ENCODE measurements at places on chromosomes 13 and 19.

DNA sequence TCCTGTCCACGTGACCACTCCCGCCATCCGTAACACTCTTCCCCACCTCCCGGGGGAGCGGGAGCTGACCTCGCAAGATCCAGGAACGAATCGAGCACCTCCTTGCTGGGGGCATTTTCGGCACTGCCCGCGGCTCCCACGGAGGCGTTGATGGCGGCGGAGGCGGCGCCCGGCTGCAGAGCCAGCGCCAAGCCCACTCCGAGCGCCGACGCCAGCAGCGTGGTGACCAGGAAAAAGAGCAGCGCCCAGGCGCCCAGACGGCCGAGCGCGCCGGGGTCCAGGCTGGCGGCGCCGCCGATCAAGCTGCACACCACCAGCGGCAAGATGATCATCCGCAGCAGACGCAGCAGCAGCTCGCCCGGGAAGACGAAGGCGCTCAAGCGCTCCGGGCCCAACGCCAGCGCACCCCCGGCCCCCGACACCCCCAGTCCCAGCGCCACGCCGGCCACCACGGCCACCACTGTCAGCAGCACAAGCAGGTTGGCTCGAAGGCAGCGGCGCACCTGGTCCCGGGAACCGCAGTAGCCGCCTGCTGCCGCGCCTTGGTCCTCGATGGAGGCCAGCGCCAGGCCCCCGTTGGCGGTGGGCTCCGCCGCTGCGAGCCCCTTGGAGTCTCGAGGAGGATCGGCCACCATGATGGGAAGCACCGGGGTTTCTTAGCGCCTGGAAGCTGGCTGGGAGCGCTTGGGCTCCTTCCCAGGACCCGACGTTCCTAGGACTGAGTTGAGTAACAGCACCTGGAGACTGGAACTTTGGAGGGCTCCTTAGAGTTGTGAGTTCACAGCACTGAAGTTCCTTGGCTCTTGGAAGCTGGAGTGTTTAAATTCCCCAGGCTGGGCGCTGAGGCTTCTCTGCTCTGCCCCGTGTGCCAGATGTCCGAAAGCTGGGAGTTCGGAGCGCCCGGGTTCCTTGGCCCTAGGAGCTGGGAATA, 798 bp downstream of the SLC1A5 start:
- DNase-seq = peak; percentile 40

- DNase-seq = no peak
These were observed 14.2 kb upstream of the LATS2 start for GRCh38 chr13:21075379-21076249.

GRCh38 chr13:38758277-38758676, 71.4 kb downstream of the FREM2 start:
- no peak for DNase-seq

DNA sequence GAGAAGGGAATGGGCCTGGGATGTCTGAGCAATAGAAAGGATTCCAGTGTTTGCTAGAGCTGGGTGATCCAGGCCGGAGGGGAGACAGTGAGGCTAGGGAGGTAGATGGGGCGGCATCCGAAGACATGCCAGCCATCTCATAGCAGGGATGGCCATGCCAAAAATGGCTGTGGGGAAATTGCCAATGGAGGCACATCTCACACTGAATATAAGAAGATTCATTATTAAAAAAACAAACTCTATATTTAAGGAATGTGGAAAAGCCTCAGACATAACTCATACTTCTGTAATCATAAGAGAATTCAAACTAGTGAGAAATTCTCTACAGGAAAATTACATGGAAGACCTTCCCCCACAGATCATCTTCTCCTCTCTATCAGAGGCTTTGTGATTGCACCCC, 289.2 kb downstream of the FGF9 start:
- no peak for DNase-seq

GRCh38 chr13:40932252-40932651, 86.9 kb downstream of the ELF1 start:
- no peak for DNase-seq

DNA sequence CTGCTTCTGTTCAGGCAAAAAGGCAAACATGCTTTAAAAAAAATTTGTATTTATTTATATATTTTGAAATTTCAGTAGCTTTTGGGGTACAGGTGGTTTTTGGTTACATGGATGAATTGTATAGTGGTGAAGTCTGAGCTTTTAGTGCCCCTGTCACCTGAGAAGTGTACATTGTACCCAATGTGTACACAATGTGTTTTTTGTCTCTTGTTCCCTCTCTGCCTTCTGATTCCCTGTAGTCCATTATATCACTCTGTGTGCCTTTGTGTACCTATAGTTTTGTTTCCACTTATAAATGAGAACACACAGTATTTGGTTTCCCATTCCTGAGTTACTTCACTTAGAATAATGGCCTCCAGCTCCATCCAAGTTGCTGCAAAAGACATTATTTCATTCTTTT, 77.4 kb downstream of the PDS5B start:
- DNase-seq = no peak

DNA sequence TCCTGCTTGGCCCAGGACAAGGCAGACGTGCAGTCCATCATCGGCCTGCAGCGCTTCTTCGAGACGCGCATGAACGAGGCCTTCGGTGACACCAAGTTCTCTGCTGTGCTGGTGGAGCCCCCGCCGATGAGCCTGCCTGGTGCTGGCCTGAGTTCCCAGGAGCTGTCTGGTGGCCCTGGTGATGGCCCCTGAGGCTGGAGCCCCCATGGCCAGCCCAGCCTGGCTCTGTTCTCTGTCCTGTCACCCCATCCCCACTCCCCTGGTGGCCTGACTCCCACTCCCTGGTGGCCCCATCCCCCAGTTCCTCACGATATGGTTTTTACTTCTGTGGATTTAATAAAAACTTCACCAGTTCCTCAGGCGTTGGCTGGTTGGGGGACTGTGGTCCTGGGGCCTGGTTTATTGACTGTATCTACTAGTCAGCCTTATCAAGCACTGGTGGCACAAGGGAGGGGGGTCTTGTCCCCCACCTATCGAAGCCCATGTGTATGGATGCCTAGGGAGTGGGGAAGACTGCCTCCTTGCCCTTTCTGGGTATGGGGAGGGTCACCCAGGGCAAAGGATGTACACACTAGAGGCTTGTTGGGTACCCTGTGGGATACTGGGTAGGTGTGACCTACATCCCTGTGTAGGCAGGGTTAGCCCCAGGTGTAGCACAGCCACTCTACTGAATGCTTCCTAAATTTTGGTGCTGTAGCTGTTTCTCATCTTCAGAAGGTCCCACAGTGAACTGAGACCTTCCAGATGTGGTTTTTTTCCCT, 4.4 kb downstream of the CHMP2A start:
- DNase-seq = no peak

DNA sequence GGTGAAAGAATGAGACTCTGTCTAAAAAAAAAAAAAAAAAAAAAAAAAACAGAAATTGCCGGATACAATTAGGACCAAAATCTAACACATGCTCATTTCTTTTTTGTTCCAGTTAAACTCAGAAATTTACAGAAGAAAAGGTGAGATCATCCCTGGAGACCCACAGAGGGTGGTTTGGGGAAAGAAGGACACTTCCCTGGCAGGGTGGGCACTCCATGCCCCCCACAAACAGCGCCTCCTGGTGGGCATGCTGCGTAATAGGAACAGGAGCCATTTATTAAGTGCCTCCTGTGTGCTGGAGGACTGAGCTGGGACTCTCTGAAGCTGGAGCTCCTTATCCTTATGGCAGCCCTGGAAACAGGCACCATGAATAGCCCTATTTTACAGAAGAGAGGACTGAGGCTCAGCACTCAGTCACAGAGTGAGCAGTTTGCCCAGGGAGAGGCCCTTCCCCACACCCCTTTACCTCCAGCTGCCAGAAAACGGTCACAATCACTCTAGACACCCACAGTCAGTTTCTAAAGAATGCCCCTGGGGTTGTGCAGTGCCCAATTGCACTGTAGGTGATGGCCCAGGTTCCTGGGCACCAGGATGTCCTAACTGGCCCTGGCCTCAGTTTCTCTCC, 10.1 kb downstream of the C19orf38 start:
- DNase-seq = no peak

GRCh38 chr13:110942248-110942981, 27.5 kb upstream of the ANKRD10 start:
- DNase-seq = no peak

GRCh38 chr19:54448040-54448773, 792 bp upstream of the LENG8 start:
- DNase-seq = no peak

DNA sequence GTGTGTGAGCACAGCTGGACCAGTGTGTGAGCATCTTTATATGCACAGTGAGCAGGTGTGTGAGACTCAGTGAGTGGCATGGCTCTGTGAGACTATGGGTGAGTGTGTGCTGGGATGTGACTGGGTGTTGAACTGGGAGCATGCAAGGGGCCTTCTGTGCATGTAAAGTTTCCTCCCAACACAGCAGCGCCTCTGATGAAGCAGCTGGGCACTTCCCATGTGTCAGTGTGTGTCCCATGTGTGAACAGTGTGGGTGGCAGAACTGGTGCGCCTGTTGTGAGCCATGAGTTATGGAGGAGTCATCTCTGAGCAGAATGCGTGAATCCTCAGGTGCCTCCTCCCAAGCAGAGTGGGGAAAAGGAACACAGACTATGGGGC, 24.1 kb downstream of the LGALS16 start:
- no peak for DNase-seq

GRCh38 chr19:47778049-47778953, at the start of gene SELENOW:
Gene SELENOW, plus strand, starts transcription at chr19:47778703. Its CDS starts 83 bp downstream, at chr19:47778786.
- DNase-seq = peak; percentile 66
